ENCODE measurements at places on chromosomes 3 and 15. TPM values are rescaled to one million over a fixed set of nuclear protein-coding genes. Genes with fewer than 3 reads are reported as not detected.

GNAT1 gene
- not detected for total RNA-seq

KBTBD12 gene
- not detected for total RNA-seq

PPM1L gene
- 0.93 TPM for total RNA-seq

SERPINI2 gene
- total RNA-seq = not detected

ISLR gene
- 199 TPM for total RNA-seq

GMNC gene
- total RNA-seq = not detected

ROPN1B gene
- not detected for total RNA-seq

TRPM1 gene
- not detected for total RNA-seq

TGM5 gene
- not detected for total RNA-seq

GHRL gene
- not detected for total RNA-seq

CCR8 gene
- not detected for total RNA-seq

ARL6IP5 gene
- total RNA-seq = 134 TPM

TMEM207 gene
- not detected for total RNA-seq

CP gene
- not detected for total RNA-seq

EXD1 gene
- not detected for total RNA-seq

GCSAM gene
- total RNA-seq = not detected

DOCK3 gene
- under 0.01 TPM for total RNA-seq

XCR1 gene
- total RNA-seq = not detected

GLT8D1 gene
- 99.8 TPM for total RNA-seq

EDEM1 gene
- total RNA-seq = 26.9 TPM

P2RY13 gene
- total RNA-seq = not detected

ST8SIA2 gene
- total RNA-seq = 0.09 TPM

Measured in pericardium fibroblast (primary cell).